ENCODE measurements at places on chromosomes 1 and 21. TPM values are rescaled to one million over a fixed set of nuclear protein-coding genes. Genes with fewer than 3 reads are reported as not detected.

Gene GJB5
- 3.2 TPM for polyA plus RNA-seq

Gene MIXL1
- polyA plus RNA-seq: 0.86 TPM

Gene CNN3
- 388 TPM for polyA plus RNA-seq

Gene FCMR
- polyA plus RNA-seq: 0.87 TPM

Gene FAM151A
- polyA plus RNA-seq: 0.42 TPM

Gene EFNA1
- 37.5 TPM for polyA plus RNA-seq

Gene WDR77
- polyA plus RNA-seq: 34.4 TPM

Gene FOXD2
- polyA plus RNA-seq: 0.64 TPM

Gene CRP
- polyA plus RNA-seq: not detected

Gene PAQR6
- 2.2 TPM for polyA plus RNA-seq

Gene ENTREP3
- 21.1 TPM for polyA plus RNA-seq

Gene SVBP
- 50.7 TPM for polyA plus RNA-seq

Data from muscle of leg (tissue), 16 donors.